ENCODE measurements at places on chromosomes 2 and 18. TPM values are rescaled to one million over a fixed set of nuclear protein-coding genes. Genes with fewer than 3 reads are reported as not detected.
A peak's percentile ranks its signal among the peaks of the same experiment; 100 is the strongest.

RUFY4 gene
- not detected for total RNA-seq

GRCh38 chr2:56313500-56313921 lies 129.7 kb downstream of the CCDC85A start:
- ATAC-seq, result peak; percentile 85

GRCh38 chr2:70580352-70580751 lies 26.7 kb upstream of the TGFA start:
- ATAC-seq, result no peak

GRCh38 chr18:61817086-61817485 lies 75.7 kb downstream of the RNF152 start:
- ATAC-seq, result no peak

DNA sequence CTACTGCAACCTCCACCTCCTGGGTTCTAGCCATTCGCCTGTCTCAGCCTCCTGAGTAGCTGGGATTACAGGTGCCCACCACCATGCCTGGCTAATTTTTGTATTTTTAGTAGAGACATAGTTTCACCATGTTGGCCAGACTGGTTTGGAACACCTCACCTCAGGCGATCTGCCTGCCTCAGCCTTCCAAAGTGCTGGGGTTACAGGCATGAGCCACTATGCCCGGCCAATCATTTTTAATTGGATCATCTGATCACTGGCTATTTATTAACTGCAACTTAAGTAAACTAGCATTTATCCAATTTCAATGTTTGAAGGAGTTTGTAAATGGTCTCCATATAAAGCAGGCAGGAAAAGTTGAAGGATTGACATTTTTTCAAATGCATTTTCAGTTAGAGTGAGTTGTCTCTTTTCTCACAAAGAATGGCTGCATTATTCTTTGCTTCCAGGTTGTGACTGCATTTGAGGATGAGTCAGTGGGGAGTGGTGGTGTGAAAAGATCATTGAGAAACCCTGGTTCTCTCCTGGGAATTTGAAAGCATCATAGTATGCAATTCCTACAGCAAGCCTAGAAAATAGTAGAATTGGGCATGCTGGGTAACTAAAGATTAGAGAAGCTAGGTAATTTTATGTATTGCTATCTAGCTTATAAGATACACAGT lies 431.1 kb upstream of the ZEB2 start:
- peak; percentile 94 for ATAC-seq

DNA sequence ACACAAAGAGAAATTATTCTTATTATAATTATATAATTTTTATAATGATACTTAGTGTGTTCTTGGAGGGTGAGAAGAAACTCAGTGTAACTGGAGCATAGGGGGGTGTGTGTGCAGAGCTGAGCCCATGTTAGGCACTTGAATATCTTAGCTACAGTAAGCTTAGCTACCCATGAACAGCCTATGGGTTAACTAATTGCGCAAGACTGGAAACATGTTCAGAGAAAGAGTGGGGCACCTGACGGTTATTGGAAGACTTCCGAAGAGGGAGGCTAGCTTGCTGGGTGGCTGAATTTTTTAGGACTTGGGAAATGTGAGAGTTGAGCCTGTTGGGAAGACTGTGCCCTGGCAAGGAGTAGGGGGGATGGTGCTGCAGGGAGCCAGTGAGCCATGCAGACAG lies 229.2 kb downstream of the SLC4A3 start:
- ATAC-seq, result no peak

CARF gene
- total RNA-seq, result 13.6 TPM

GRCh38 chr18:12960853-12961397 lies 13.1 kb downstream of the SEH1L start:
- ATAC-seq, result peak; percentile 43

ZNF385B gene
- total RNA-seq, result 0.47 TPM

GRCh38 chr2:148885988-148886387 lies 11.0 kb downstream of the KIF5C start:
- no peak for ATAC-seq

- no peak for ATAC-seq
Observed at GRCh38 chr18:32507093-32507492, 36.4 kb upstream of the GAREM1 start.

GRCh38 chr2:64342195-64343099 lies 111.5 kb upstream of the LGALSL start:
- no peak for ATAC-seq

DNA sequence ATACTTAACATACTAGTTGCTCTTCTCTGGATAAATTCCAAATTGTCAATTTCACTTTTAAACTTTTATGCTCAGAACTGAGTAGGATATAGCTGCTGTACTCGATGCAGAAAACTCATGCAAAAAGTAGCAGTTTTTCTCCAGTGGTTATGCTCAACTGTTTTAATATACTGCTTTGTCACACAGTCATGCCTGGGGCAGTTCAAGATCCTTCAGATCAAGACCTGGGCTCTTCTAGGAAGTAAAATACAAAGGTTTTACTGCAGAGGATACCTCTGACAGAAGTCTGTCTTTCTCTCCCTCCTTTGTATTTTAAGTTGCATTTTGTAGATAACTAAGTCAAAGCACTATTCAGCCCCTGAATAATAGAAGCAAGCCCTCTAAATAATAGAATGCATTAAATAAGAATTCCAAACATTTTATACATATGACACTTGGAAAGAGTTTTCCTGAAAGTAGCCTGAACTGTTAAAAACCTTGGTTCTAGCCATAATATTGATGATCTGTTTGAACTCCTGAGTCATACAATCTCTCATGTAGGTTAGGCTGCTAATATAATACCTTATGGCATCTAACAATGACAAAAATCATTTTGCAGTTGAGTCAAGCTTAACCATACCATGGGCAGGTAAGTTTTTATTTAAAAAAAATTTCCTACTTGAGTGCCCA lies 183.3 kb upstream of the TRIB2 start:
- no peak for ATAC-seq

- peak; percentile 20 for ATAC-seq
Observed at GRCh38 chr18:35923939-35924684, 48.4 kb upstream of the RMP24 start.

SLC5A7 gene
- total RNA-seq, result 69.9 TPM

GRCh38 chr2:157173740-157174184 lies 83.7 kb upstream of the GALNT5 start:
- no peak for ATAC-seq

DNA sequence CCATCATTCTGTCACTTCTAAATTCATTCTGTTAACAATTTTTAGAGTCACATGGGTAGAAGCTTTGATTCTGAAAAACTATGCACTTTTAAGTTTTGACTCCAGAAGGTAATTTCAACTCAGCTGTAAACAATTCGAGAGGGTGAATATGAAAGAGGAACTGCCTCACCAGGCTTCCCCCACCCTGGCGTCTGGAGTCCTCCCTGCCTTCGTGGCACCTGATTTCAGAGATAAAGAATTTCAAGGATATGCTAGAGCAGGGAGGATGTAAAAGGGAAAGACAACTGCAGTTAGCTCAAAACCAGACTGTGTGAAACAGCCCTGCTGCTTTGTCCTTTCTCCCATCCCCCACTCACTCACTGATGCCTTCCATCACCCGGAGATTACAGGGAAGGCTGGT lies 40.7 kb downstream of the ONECUT2 start:
- no peak for ATAC-seq

DNA sequence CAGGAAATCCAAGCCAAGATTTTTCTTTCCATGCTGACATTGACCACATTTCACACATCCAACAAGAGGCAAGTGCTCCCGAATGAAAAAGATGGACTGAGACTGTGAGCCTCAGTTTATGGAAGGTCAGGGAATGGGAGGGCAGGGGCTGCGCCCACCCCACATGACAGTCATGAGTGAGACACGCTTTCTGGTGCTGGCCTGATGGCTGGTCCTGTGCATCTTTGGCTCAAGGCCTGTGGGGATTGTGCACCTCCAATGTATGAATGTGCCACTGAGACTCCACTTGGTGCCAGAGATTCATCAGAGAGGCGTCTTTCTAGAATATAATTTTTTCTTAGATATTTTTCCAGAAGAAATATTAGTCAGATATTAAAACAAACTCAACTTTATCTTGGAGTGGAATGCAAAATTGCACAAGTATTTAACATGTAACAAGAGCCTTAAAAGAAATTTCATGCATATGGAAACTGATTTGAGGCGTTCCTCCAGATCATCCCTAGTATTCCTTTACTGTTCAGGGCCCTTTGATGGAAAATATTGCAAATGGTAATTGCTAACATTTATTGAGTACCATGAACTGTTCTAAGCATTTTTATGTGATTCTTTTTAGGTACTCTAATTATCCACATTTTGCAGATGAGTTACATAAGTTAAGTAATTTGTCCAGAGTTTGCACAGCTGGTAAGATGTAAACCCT lies 87.3 kb upstream of the GPR45 start:
- ATAC-seq, result peak; percentile 69

L3MBTL4 gene
- 3.5 TPM for total RNA-seq

GRCh38 chr2:20728114-20728758 lies 61.3 kb downstream of the GDF7 start:
- ATAC-seq, result no peak

REEP1 gene
- 4.7 TPM for total RNA-seq

All from motor neuron (in vitro differentiated cells).